Type B pancreatic cell (in vitro differentiated cells): ENCODE measurements at places on chromosomes 7 and 10. TPM values are rescaled to one million over a fixed set of nuclear protein-coding genes. Genes with fewer than 3 reads are reported as not detected.

The ATRNL1 gene
- 9.5 and 38.4 TPM in 2 replicates for total RNA-seq

The CAMK2B gene
- 7.6 and 8.4 TPM in 2 replicates for total RNA-seq

DNA sequence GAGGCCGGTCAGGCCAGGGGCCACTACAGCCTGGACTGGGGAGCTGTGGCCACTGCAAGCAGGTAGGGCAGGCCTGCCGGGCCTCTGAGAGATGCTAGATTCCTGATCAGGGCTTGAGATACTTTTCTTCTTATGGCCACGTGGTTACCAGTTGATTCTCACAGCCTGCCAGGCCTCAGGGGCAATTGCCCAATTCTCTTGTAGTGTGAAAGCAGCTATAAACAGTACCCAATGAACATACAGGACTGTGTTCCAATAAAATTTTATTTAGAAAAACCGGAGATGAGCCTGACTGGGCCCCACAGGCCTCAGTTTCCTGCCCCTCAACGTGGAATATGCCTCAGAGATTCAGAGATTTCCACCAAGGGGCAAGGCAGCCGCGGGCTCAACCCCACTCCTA lies 475.2 kb downstream of the TCERG1L start:
- no peak for DNase-seq

- no peak for DNase-seq
Measured at GRCh38 chr10:72483471-72483870, 128.8 kb upstream of the DNAJB12 start.

The DUS4L gene
- total RNA-seq, result 10.1 and 12.4 TPM in 2 replicates

- DNase-seq, result no peak
Measured at GRCh38 chr7:121504482-121504881, 108.4 kb upstream of the FAM3C start.

GRCh38 chr10:57919864-57920263 lies 347.8 kb downstream of the IPMK start:
- DNase-seq, result no peak

GRCh38 chr7:140922741-140923345 lies 1.9 kb downstream of the BRAF start:
- DNase-seq, result no peak

- no peak for DNase-seq
Measured at GRCh38 chr10:15661574-15661973, 58.1 kb downstream of the ITGA8 start.

The PGAM1 gene
- 200 and 207 TPM in 2 replicates for total RNA-seq

DNA sequence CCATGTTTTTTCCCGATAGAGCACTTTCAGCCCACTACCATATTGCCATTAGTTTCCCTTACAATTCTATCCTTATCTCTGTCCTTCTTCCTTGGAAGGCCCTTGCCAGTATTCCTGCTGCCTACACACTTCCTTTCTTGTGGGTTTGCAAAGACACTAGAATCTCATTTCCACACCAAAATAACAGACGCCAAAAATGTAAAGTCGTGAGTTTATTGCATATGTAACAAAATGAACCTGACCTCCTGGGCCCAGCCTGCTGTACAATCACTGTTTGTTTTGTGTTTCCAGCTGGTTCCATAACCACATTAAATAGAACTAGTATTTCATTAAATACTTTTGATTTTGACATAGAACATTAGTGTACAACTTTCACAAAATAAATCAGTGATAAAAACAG lies 116.7 kb downstream of the SMURF1 start:
- DNase-seq, result no peak

The THNSL1 gene
- total RNA-seq, result 5.9 and 10.2 TPM in 2 replicates

The EIF3B gene
- total RNA-seq, result 178 and 183 TPM in 2 replicates

DNA sequence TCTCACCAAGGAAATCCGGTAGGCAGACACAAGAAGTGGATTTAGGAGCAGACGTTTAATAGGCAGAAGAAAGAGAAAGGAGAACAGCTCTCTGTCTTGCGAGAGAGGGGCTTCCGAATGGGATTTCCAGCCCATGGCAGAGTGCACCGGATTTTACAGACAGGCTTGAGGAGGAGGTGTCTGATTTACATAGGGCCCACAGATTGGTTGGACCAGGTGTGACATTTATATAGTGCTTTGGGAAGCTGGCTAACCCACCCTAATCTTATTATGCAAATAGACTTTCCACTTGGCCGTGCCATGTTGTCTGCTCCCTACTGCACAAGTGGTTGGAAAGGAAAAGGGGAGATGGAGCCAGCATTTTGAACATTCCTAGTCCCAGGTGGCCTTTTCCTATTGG lies 57.8 kb downstream of the ANKMY2 start:
- DNase-seq, result no peak

The ZMIZ2 gene
- total RNA-seq, result 112 and 122 TPM in 2 replicates

- no peak for DNase-seq
Measured at GRCh38 chr7:12490107-12490688, 80.3 kb upstream of the SCIN start.

DNA sequence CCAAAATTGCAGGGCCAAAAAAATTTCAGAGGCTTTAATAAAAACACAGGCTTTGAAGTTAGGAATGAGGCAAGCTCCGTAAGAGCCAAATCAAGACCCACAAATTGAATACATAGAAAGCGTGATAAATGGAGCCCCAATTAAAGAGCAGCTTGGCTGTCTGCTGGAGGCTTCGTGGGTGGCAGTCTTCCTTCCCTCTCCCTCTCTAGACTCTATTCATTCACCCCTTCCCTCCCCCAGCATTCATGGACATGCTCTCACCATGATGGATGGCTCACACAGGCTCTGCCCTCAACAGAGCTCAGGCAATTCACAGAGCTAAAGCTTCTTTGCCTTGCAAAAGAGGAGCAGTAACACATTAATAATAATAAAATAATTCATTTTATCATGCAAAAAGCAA lies 214.1 kb downstream of the HERPUD2 start:
- DNase-seq, result no peak

The HOXA7 gene
- 3.2 and 6.2 TPM in 2 replicates for total RNA-seq

The PRTFDC1 gene
- 12.4 and 22.9 TPM in 2 replicates for total RNA-seq

GRCh38 chr7:90669492-90669891 lies 73.4 kb downstream of the CDK14 start:
- DNase-seq, result no peak

The AKR1C8 gene
- total RNA-seq, result 0.89 and 1.00 TPM in 2 replicates

The SLC18A2 gene
- total RNA-seq, result 1.8 and 2.7 TPM in 2 replicates

GRCh38 chr7:136325578-136325977 lies 348.4 kb upstream of the MTPN start:
- no peak for DNase-seq

The ERVW-1 gene
- 0.12 and 1.2 TPM in 2 replicates for total RNA-seq
